ENCODE measurements at places on chromosomes 2 and 18.

GRCh38 chr2:196365145-196365544 lies 193.8 kb upstream of the STK17B start:
- no peak for DNase-seq

DNA sequence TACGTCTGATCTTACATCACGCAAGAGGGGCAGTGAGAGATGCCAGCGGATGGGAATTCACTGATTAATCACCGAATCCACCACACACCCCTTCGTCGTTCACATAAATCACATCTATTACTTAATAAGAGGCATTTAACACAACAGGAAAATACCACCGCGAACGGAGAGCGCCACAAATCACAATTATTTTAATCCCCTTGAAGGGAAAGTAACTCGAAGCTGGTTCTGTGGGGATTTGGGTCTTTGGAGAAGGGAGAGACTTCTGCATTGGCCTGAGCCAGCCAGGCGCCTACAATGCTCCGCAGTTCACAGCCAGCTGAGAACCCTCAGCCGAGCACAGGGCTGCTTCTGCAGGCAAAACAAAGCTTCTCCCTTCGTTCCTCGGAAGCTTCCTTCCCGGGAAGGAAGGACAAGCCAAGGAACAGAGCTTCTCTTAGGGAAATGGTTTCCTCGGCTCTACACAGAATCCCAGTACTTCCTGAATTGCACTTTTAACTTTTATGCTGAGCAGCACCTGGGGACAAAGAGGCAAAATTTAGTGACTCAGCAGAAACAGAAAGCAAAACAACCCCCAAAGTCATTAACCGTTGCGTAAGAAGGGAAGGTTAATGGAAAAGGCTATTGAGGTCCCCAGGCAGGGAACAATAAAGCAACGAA lies at the start of gene LRP1B:
Gene LRP1B, minus strand, starts transcription at position 7 of the 660 bp plus-strand sequence. CDS start 287 bp downstream, outside the sequence.
- DNase-seq: peak; percentile 49

DNA sequence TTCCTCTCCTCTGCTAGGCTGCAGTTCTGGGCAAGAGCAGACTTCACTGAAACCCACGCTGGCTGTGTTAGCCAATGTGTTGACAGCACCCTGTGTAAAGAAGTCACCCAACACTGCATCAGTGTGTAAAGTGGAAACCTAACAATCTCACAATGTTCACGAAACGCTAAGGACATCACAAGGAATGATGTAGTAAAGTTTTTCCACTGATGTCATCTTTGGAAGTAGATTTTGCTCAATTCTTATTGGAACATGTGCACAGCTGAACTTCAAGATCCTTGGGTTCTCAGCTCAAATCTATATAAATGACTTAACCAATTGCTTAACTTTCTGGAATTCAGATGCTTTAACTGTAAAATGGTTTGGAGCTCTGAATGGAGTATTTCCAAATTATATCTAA lies 1112.5 kb downstream of the TSN start:
- no peak for DNase-seq

DNA sequence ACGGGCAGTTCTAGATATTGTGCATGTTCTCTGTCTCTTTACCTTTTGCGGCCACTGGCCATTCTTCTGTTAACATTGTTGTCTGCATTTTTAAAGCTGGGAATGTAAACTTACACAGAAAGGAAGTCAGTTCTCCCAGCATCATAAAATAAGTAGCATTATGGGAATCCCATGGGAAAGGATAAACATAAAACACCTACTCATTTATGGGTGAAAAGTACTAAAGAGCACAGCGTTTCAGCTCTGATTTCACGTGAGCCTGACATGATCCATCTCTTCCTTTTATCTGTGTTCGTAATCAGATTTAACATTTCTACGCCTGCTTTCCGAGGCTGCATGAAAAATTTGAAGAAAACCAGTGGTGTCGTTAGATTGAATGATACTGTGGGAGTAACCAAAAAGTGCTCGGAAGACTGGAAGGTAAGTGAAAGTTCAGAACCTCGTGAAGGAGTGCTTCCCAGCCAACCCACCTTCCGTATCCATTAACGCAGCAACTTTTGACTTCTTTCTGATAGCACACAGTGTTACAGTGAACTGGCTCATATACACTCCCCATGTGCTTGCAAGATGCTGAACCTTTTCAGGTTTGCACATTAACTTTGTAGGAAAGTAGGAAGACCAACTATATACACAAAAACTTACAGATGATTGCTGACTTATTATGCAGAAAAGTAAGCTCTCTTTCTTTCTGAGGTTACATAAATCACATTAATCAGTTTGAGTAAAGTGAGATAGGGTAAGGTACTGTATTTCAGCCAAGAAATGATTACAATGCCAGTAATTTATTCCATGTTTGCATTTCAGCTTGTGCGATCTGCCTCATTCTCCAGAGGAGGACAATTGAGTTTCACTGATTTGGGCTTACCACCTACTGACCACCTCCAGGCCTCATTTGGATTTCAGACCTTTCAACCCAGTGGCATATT lies 86.5 kb upstream of the TTC39C start:
- peak; percentile 58 for DNase-seq

DNA sequence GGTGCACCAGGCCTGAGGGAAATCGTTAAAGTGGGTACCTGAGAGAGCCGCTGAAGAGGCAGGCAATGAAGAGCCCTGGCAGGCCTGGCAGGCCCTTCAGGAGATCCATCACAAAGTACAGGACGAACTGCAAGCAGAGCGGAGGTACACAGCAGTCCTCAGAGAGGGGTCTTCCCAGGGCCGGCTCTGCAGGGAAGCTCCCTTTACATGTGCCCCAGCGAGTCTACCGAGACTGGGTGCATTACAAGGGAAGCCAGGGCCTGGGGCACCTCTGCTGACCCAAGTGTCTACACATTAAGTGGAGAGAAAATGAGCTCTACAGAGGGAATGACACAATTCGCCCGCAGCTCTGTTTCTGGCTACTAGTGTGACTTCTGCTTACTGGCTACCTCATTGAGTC lies 8.1 kb upstream of the ATRAID start:
- no peak for DNase-seq

DNA sequence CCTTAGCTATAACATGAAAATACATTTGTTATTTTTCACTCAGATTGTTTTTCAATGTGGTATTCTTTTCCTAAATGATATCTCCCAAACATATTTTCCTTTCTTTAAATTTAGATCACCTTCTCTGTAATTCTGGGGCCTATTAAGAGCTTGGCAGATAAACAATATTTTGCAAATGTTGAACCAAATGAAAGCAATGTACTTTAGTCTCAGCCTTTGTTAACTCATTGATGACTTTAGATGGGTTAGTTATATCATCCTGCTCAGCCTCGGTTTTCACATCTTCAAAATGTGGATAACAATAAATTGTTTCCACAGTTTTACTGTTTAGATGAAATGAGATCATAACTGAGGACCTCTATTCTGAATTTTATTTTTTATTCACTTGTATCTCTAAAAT lies 1205.2 kb downstream of the SUCLG1 start:
- DNase-seq: no peak

GRCh38 chr2:222268311-222268990 lies 30.3 kb downstream of the PAX3 start:
- DNase-seq: no peak

DNA sequence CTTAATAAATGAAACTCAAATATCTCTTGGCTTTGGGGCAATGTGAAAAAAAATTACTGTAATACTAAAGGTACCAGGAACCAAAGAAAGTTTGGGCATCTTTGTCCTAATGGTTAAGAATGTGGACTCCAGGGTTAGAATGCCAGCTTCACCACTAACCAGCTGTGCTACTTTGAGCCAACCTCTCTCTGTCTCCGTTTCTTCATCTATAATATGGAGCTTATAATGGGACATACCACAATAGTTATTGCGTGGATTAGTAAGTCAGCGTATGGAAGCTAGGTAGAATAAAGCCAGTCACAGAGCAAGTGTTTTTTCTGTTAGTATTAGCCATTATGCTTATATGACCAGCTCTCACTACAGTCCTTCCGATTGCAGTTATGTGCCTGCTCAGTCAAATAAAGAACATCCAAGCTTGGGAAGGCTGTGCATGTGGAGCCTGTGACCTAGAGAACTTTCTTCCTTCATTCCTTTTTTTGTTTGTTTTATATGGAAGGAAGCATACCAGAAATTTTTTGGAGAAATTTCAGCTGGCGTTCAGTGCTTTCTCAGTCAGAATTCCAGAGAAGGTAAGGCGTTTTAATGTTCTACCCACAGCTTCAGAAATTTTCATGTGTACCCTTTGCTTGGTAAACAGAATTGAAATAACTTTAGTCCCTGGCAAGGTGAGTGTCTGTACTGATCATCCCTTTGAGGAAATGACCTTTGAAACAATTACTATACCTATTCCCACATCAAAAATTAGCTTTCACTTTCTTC lies 114.0 kb upstream of the RND3 start:
- no peak for DNase-seq

DNA sequence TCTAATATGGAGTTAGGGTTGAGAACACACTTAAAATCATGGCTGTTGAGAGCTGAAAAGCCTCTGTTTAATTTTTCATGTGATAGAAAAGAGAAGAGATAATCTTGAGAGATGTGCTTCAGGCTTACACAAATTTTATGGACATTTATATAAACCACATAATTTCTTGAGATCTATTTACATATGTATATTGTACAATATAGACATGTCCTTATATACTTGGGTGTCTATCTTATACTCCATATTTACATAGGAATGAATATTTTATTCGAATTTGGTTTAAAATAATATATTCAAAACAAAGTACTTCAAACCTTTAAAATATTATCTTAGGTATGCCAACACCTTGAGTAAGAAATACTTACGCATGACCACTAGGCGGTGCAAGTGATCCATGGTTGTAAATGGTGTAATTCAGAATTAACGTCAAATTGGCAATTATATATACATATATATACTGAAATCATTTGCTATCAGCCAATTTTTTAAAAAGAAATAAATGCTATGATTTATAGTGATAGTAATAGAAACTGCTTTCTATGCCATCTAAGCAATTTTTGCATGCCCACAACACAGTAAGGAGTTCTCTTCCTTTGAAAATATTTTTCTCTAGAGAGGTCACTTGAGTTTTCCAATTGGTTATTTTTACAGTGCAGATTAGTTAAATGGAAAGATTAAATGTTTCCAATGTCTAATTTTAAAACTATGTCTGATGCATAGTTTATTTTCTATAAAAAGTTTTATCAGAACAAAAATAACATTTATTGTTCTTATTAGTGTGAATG lies 37.6 kb upstream of the SPAG16 start:
- DNase-seq: peak; percentile 47
